Activated CD8-positive, alpha-beta memory T cell treated with anti-CD3 and anti-CD28 coated beads for 1 hour (primary cell): ENCODE measurements at places on chromosomes 1 and 21.

DNA sequence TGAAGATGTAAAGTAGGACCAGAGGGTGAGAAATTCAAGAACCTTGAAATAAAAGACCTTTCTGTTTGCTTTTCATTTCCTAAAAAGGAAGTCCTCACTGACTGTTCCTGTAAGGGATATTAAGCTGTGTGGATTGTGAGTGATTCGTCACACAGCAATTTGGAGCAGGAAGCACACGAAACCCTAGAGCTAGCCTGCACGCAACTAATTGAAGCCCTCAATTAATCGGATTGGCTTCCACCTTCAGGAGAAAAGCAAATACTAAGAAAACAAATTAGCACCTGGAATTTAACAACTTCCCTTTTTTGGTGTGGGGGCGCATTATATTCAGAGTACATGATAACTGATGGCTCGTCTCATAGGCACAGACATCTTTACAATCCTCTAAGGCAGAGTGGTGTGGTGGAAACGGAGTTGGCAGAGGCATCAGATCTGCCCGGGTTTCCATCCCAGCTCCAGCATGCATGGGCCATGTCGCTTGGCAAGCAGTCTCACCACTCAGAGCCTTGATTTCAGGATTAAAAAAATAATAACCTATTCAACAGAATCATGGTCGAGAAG is 95.2 kb downstream of the KCNJ15 start:
- no peak for DNase-seq

- no peak for DNase-seq
Measured at GRCh38 chr1:41545996-41546832, 61.7 kb upstream of the EDN2 start.

- DNase-seq = no peak
Measured at GRCh38 chr21:37199057-37199924, 67.8 kb downstream of the VPS26C start.

GRCh38 chr1:94697839-94698238 is 122.3 kb upstream of the SLC44A3 start:
- DNase-seq = no peak
